ENCODE measurements at places on chromosomes 6 and 20.

- no peak for DNase-seq
Measured at GRCh38 chr6:128256095-128256494, 264.3 kb downstream of the PTPRK start.

DNA sequence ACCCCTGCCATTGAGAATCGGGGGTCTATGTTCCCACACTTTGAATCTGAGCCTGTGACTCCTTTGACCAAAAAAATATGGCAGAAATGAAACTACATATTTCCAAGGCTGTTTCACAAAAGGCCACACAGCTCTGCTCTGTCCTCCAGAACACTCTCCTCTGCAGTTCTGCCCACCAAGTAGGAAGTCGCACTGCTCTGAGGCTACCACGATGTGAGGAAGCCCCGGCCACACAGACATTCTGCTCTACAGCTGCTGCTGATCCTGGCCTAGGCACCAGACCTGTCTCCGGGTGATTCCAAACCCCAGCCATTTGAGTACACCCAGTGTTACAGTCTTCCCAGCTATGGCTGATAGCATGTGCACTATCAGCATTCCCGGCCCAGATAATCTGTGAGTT lies 85.1 kb downstream of the LYRM4 start:
- DNase-seq, result no peak

DNA sequence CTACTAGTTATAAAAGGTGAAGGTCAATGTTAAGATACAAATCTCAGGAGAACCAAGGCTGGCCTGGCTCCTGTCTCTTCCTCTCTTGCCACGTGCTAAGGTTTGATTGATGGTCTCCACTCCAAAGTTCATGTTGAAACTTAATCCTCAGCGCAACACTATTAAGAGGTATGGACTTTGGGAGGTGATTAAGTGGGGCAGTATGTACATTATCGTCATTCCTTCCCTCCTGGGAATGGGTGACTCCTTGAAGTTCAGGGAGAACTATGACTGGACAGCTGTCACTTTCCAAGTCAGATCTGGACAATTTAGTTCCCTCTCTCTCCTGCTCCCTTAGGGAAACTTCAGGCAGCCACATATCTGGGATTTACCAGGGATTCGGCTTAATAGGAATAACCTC lies 50.5 kb downstream of the KCNK5 start:
- no peak for DNase-seq

DNA sequence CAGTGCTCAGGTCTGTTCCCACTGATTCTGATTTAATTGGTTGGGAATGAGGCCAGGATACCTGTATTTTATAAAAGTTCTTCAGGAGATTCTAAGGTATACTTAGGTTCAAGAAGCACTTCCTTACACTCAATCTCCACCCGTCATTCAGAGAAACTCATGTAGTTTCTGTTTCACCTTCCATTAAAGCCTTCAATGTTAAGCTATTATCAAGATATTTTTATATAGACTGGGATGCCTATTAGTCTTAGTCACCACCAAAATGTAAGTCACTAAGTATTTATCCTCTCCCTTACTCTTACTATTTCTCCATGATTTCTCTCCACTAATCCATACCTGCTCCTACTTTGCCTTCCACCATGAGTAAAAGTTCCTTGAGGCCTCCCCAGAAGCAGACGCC lies 38.1 kb upstream of the GCLC start:
- no peak for DNase-seq

GRCh38 chr6:163146036-163146435 lies 268.5 kb upstream of the QKI start:
- no peak for DNase-seq

DNA sequence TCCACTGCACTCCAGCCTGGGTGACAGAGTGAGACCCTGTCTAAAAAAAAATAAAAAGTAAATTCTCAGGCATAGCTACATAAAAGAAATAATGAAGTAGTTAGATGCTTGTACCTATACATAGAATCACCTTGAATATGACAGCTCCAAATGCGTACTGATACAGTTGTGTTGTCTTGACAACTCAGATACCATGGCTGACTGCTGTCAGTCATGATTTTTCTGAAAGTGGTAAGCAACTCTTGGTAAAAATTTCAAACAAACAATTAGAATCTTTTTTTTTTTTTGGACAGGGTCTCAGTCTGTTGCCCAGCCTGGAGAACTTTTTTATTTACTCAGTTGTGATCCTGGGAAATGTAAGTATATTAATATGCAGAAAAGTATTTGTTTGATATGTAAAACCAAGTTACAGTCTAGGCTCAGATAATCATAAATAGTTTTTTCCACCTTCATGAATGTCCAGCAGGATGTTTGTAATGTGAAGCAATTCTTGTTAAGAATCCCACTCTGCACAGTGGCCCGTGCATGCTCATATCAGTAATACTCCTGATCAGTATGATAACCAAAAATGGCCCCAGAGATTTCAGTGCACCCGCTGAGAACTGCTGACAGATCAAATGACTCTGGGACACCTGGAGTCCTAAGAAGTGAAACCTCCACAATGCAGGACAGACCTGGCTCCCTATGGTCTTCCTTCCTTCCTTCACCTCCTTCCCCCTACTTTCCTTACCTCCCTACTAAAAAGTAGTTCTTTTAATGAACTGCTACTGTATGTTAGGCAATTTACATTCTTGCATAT lies 14.0 kb upstream of the MAPK13 start:
- DNase-seq, result no peak

- DNase-seq, result no peak
Measured at GRCh38 chr20:36153736-36154699, 522 bp upstream of the EPB41L1 start.

- no peak for DNase-seq
Measured at GRCh38 chr6:146357578-146358430, 185.8 kb upstream of the RAB32 start.

DNA sequence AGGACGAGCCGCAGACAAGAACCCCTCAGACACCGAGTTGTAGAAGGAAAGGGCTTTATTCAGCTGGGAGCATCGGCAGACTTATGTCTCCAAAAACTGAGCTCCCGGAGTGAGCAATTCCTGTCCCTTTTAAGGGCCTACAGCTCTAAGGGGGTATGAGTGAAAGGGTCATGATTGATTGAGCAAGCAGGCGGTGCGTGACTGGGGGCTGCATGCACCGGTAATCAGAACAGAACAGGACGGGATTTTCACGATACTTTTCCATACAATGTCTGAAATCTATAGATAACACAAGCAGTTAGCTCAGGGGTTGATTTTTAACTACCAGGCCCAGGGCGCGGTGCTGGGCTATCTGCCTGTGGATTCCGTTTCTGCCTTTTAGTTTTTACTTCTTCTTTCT lies 226.4 kb upstream of the PLCB4 start:
- DNase-seq, result no peak

- DNase-seq, result no peak
Measured at GRCh38 chr6:69379518-69379917, 417.3 kb downstream of the LMBRD1 start.

- no peak for DNase-seq
Measured at GRCh38 chr20:64065062-64065973, 2.3 kb downstream of the TCEA2 start.

Measured in activated CD8-positive, alpha-beta memory T cell treated with anti-CD3 and anti-CD28 coated beads for 48 hours (primary cell).